ENCODE measurements at places on chromosomes 13 and 19.
A peak's percentile ranks its signal among the peaks of the same experiment; 100 is the strongest.

- DNase-seq: no peak
These were observed 50.1 kb downstream of the PCCA start for GRCh38 chr13:100138859-100139491.

GRCh38 chr13:23651439-23651838, 81.2 kb downstream of the TNFRSF19 start:
- no peak for DNase-seq

- DNase-seq: no peak
These were observed 49.4 kb downstream of the SACS start for GRCh38 chr13:23384111-23384510.

DNA sequence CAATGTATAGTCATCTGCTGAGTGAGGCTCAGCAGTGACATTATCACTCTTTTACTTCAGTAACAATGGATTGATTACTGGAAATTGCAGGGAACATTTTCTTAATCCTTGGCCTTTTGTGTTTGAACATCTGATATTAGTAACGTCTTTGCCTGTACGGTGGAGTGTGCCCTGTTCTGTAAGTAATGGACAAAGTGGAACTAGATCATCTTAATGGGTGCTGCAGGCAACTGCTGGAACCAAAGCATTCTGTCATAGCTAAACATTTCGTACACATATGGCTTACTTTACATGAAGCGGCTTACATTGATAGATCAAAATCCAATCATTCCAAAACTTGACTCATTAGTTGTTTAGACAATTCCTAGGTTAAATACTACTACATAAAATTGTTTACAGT, 114.1 kb downstream of the MYO16 start:
- DNase-seq: no peak

- no peak for DNase-seq
These were observed 1.1 kb downstream of the LSM14A start for GRCh38 chr19:34173193-34173956.

- DNase-seq: no peak
These were observed 4.1 kb downstream of the NDUFA3 start for GRCh38 chr19:54106716-54107115.

DNA sequence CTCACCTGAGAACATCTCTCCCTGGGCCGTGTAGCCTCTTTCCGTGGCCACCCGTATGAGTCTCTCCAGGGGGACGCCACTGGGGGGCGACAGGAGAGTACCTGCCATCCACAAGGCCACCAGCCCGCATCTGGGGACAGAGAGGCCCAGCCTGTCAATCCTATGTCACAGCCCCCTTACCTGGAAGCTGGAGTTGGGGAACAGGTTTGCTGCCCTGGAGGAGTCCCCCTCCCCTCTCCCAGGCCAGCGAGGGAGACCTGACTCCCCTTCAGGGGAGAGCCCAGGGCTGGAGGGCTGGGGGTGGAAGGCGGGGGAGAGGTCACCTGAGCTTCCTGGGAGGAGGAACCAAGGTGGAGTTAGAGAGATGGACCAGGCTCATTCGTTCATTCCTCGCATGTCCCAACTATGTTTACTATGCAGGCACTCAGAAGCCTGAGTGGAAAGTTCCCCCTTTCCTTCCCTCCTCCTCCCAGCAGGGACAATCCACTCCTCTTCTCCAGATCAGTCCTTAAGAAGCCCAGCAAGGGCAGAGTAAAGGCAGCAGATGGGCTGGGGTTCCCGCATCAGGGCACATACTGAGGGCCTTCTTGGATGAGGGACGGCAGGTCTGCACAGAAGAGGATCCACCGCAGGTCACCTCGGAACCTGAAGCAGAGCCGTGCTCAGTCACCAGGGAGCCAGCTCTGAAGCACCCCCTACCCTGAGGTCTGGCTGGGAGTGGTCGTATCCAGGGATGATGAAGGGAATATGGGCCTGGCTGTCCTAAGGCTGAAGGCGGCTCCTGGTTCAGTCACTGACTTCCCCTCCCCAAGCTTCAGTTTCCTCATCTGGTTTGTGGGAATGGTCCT, 5.5 kb downstream of the ACTMAP start:
- DNase-seq: no peak

DNA sequence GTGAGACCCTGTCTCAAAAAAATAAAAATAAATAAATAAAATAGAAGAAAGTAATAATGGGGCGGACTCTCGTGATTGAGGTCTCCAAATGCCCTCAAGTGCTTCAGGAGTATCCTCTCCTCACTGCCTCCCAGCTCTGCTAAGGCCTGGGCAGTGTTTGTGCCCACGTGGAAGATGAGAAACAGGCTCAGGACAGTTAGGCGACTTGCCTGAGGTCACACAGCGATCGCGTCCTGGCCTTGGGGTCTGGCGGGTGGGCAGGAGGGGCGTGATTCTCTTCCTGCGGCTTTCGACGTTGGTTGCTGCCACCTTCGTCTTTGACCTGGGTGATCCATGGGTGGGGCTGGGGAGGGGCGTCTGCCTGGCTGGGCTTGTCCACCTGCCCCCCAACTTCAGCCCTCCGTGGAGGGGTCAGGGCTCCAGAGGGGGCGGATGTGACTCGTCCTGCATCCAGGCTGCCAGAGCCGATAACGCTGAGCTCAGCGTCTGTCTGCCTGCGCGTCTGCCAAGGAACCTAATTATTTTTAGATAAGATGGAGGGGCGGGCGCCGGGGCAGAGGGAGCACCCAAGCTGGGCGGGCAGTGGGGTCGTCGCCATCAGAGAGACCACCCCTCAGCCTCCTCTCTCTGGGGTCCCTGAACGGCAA, 56.9 kb downstream of the NFIC start:
- DNase-seq: peak; percentile 86

GRCh38 chr13:83881140-83881684, 1.1 kb downstream of the SLITRK1 start:
- no peak for DNase-seq

DNA sequence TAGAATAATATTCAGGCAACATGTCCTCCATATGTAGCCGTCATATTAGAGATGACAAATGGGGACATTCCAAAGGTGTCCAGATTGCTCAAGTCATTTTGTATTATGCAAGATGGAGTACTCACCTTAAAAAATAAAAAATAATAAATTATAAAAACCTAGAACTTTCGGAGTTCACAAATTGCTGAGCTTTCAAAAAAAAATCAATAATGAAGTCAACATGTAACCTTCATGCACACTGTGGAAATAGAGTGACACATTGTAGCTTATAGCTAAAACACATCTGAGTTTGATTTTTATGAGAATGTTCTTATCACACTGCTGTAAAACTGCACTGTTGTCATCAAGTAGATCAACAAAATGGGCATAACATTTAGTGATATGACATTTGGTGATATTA, 411.2 kb downstream of the GPC6 start:
- DNase-seq: no peak

DNA sequence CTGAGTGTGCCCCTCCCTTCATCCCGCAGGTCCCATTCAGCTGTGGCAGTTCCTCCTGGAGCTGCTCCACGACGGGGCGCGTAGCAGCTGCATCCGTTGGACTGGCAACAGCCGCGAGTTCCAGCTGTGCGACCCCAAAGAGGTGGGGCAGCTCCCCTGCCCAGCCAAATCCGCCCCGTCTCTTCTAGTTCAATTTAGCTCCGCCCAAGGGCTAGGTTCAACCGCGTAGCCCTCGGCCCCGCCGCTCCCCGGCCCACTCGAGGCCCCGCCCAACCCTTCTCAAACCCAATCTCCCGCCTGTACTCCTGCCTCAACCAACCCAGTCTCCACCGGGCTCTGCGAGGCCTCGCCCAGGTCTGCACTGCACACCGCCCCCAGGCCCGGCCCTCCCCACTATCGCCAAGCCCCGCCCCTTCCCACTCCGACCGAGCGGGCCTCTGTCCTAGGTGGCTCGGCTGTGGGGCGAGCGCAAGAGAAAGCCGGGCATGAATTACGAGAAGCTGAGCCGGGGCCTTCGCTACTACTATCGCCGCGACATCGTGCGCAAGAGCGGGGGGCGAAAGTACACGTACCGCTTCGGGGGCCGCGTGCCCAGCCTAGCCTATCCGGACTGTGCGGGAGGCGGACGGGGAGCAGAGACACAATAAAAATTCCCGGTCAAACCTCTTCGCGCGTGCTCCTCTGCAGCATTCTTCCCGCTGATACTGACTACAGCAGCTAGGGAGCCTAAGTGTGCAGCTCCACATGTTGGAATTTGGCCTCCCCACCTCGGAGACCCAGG, 2.9 kb downstream of the ETV2 start:
- peak; percentile 98 for DNase-seq

GRCh38 chr13:34349091-34349722, 531.3 kb downstream of the RFC3 start:
- peak; percentile 88 for DNase-seq

DNA sequence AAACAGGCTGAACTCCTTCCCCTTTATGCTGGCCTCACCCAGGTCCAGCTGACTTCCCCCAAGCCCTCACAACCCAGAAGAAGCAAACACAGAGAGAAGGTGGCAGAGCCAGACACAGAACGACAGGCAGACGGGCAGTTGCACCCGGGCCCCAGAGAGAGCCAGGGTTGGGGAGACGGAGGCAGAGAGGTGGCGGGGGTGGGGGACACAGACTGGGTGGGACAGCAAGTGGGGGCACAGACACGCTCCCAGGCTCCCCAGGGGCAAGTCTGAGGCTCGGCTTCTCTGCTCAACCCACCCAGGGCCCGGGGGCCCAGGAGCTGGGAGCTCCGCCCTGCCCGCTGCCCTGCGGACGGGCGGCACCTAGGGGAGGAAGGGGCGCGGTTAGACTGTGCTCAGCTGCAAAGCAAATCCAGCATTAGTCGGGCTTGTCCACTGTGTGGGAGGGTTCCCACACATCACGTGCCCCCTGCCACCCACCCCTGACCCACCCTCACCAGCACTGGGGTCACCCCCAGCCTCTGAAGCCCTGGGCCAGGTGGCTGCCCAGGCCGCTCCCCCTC, 31.3 kb upstream of the ASF1B start:
- DNase-seq: no peak

- no peak for DNase-seq
These were observed 3.7 kb upstream of the CLPTM1 start for GRCh38 chr19:44951179-44952159.

- DNase-seq: peak; percentile 92
These were observed 1.9 kb downstream of the KLF1 start for GRCh38 chr19:12884926-12885748.

GRCh38 chr13:79374578-79374977, 31.5 kb downstream of the RBM26 start:
- no peak for DNase-seq

GRCh38 chr19:40594657-40595091, 6.5 kb upstream of the LTBP4 start:
- DNase-seq: no peak

GRCh38 chr19:36409841-36410240, 8.6 kb downstream of the ZFP82 start:
- no peak for DNase-seq

GRCh38 chr13:112793545-112794445, 104.0 kb downstream of the ATP11A start:
- DNase-seq: no peak

DNA sequence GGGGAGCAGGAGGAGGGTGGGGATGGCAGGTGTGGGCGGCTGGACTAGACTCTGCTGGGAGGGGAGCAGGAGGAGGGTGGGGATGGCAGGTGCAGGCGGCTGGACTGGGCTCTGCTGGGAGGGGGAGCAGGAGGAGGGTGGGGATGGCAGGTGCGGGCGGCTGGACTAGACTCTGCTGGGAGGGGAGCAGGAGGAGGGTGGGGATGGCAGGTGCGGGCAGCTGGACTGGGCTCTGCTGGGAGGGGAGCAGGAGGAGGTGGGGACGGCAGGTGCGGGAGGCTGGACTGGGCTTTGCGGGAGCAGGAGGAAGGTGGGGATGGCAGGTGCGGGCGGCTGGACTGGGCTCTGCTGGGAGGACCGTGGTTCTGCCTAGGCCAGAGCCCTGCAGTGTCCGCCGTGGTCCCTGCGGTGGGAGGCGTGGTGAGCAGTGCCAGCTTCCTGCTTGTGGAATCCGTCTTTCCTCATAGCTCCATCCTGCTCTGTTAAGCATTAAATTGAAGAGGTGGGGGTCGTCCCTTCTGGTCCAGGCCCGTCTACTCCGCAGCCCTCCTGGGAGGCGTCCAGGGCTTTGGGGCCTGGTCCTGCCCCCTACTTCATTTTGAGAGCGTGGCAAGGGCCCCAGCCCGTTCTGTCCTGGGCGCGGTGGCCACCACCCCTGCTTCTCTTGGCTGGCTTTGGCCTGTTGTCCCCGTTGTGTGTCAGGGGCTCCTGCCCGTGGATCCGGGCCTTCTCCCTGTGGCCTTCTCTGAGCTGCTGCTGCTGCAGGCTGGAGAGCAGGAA, 4.7 kb downstream of the SPPL2B start:
- no peak for DNase-seq

GRCh38 chr19:47541518-47541917, 26.7 kb upstream of the NAPA start:
- no peak for DNase-seq

DNA sequence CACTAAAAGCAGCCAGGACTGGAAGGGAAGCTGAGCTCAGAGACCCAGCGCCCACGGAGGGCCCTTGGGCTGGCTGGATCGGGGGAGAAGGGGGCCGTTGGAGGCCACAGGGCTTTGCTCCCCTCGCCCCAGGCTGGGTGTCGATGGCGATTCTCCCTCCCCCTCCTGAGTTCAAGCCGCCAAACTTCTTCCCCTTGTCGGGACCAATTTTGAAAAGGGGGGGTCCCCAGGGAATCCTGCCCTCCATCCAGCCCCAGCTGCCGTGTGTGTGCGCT, 61.2 kb downstream of the COLGALT1 start:
- no peak for DNase-seq

- no peak for DNase-seq
These were observed 5.9 kb downstream of the DAND5 start for GRCh38 chr19:12975221-12975741.

GRCh38 chr19:45420356-45420755, 3.4 kb downstream of the ERCC1 start:
- no peak for DNase-seq

- DNase-seq: no peak
These were observed 17.7 kb downstream of the GRIK5 start for GRCh38 chr19:42052241-42052863.

DNA sequence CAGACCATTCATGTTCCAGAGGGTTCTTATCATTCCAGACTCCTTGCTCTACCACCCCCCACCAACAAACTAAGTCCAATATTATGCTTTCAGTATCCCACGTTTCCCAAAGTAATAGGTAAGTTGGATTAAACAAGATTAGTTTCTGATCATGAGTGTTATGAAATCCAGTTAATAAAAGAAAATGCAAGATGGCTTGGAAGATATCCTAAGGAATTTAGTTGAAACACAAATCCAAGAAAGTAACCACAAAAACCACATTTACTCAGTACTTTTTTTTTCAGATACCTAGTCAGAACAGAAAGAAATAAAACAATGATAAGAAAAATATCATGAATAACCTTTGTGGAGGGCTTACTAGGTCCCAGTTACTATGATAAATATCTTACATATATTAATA, 119.4 kb upstream of the MIR17HG start:
- no peak for DNase-seq

DNA sequence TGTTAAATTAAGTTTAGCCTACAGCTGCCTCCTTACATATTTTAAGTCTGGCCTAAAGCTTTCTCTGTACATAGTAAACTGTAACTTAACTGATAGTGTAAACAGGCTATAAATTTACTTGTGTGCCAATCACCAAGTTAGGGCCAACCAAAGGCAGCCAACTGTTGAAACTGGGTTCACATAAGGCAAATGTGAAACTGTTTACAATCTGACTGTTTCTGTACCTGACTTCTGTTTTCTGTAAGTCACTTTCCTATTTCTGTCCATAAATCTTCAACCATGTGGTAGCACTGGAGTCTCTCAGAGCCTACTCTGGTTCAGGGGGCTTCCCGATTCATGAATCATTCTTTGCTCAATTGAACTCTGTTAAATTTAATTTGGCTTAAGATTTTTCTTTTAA, 103.1 kb downstream of the RAP2A start:
- no peak for DNase-seq

GRCh38 chr19:36032251-36033104, at the start of gene CLIP3:
CLIP3 (minus strand) TSS chr19:36032873; CDS start chr19:36032357, 516 bp downstream.
- DNase-seq: peak; percentile 90
